Effector memory CD8-positive, alpha-beta T cell (primary cell): ENCODE measurements at places on chromosomes 7 and 10.

- H3K36me3 ChIP-seq = peaks cover 13% of the 10 kb centered on the region
- peaks cover 14% of the 10 kb centered on the region for H3K4me1 ChIP-seq
- no peak for DNase-seq
- peaks cover 74% of the 10 kb centered on the region for H3K27me3 ChIP-seq
These were observed 655 bp downstream of the SP8 start for GRCh38 chr7:20786049-20786412.

DNA sequence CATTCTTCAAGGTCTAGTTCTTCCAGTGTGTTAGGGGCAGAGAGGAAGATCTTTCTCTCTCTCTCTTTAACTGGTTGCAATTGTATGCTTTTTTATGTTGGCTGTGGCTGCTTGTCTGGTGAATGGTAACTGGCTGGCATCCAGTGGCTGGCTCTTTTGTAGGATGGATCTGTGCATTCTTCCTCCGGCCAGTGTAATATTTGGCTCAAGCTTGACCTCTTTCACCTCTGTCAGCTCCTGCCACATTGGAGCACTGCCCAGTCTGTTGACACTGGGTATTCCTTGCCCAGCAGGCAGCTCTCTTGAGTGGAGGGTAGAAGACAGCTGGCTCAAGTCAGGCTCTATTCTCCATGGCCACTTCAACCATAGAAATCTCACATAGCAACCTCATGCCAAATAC, 528.3 kb downstream of the PHTF2 start:
- no peaks in the 10 kb centered on the region for H3K36me3 ChIP-seq
- no peaks in the 10 kb centered on the region for H3K27me3 ChIP-seq
- no peak overlapping the region for H3K4me3 ChIP-seq

DNA sequence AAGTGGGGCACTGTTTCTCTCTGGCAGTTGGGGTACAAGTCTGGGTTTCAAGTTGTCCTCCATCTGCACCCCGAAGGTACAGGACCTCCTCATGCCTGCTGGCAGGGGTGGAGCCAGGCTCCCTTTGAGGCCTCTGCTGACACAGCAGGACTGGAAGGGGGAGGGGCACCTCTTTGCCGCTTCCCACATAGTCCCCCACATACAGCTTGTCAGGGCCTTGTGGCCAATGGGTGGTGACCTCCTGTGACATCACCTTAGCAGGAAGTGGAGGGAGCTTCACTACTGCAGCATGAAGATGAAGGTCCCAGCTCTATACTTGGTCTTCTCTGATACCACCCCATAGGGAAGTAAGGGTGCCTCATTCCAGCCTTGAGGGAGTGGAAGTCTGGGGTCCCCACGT, 167.8 kb downstream of the RAMP3 start:
- no peak overlapping the region for H3K4me3 ChIP-seq
- H3K27me3 ChIP-seq = peaks cover 42% of the 10 kb centered on the region
- H3K36me3 ChIP-seq = no peaks in the 10 kb centered on the region
- no peak for DNase-seq

- H3K27ac ChIP-seq = no peak overlapping the region
- H3K36me3 ChIP-seq = peaks cover 3% of the 10 kb centered on the region
- peaks cover 4% of the 10 kb centered on the region for H3K4me1 ChIP-seq
- H3K4me3 ChIP-seq = no peak overlapping the region
- no peaks in the 10 kb centered on the region for H3K27me3 ChIP-seq
These were observed 32.3 kb upstream of the ADD3 start for GRCh38 chr10:109975244-109976190.

- H3K4me3 ChIP-seq = no peak overlapping the region
- no peaks in the 10 kb centered on the region for H3K4me1 ChIP-seq
- no peak overlapping the region for H3K27ac ChIP-seq
- H3K27me3 ChIP-seq = peaks cover 43% of the 10 kb centered on the region
- no peak for DNase-seq
These were observed 247.6 kb upstream of the MKI67 start for GRCh38 chr10:128373831-128374230.
